ENCODE measurements at places on chromosomes 2 and 18.

GRCh38 chr18:54255141-54255540 is 14.2 kb upstream of the POLI start:
- no peak for DNase-seq

GRCh38 chr2:26488463-26489212 is 10.7 kb upstream of the OTOF start:
- no peak for DNase-seq

DNA sequence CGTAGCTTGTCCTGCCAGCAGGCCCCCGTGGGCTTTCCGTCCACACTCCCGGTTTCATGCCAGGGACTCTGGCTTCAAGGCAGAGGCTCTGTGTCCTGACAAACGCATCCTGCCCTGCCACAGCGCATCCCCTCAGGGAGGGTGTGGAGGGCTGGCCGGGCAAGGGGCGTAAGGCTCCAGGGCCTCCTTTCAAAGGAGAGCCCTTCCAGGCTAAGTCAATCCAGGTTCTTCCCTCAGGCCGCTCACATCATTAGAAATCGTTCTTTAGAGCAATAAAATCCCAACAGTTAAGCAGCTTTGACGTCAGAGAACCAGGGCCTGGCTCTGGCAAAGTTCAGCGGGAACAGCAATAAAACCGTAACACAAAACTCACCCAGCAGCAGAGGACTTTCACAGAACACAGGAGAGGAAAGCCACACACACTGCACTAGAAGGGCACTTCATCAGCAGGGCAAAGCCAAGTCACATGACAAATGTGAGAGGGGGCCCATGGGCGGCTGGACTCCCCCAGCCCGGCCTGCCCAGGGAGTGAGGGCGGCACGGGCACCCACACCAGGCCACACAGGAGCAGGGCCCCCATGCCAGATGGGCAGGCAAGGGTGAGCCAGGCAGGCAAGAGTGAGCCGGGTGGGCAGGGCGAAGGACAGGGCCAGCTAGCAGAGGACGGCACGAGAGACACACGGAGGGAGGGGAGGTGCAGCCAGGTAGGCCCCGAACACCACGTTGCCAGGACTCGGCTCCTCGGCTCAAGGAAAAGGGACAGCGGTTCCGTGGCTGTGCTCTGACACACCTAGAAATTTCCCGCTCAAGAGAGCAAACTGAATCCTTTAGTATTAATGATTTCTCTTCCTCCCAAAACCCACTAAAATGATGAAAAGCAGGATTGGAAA is 52.0 kb downstream of the HDAC4 start:
- no peak for DNase-seq

DNA sequence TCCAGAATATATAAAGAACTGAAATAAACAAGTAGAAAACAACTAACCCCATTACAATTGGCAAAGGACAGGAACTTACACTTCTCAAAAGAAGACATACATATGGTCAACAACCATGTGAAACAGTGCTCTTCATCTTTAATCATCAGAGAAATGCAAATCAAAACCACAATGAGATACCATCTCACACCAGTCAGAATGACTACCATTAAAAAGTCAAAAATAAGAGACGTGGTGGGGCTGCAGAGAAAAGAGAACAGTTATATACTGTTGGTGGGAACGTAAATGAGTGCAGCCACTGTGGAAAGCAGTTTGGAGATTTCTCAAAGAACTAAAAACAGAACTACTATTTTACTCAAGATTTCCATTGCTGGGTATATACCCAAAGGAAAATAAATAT is 1696.3 kb upstream of the TMEFF2 start:
- DNase-seq: no peak

- DNase-seq: no peak
These were observed 6.2 kb downstream of the HES6 start for GRCh38 chr2:238233625-238234024.

- DNase-seq: no peak
These were observed 39.7 kb upstream of the CWC22 start for GRCh38 chr2:180046776-180047175.

- no peak for DNase-seq
These were observed 226.0 kb upstream of the CTAGE1 start for GRCh38 chr18:22643731-22644130.
